CD4-positive, alpha-beta T cell treated with Interleukin-15 for 1 hour (primary cell): ENCODE measurements at places on chromosomes 13 and 19.

GRCh38 chr19:16333001-16333586 is 8.5 kb downstream of the KLF2 start:
- no peak for DNase-seq

DNA sequence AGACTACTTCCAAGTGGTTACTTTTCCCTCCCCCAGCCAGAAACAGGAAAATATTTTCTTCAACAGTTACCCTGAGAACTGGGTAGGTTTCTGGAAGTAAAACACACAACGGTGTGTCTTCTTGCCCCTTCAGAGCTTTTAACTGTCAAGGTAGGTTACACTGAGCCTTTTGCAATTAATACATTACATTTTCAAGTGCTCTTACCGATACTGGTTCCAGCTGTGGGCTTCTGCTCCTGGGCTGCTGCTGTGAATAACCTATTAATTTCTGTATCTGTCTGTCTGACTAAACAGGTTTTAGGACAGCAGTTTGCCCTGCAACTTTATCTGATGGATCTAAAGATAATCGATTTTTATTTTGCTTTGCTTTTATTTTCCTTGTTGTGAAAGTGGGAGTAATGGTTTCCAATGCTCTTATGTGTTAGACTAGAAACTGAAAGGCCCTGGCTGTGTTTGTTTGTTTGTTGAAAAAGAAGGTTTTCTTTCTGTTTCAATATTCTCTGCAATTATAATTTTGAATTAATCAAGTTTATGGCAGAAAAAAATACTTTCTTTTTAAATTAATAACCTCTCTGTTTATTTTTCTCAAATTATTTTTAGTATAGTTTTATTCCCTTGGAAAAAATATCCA is 196.7 kb upstream of the SLITRK6 start:
- DNase-seq, result no peak

DNA sequence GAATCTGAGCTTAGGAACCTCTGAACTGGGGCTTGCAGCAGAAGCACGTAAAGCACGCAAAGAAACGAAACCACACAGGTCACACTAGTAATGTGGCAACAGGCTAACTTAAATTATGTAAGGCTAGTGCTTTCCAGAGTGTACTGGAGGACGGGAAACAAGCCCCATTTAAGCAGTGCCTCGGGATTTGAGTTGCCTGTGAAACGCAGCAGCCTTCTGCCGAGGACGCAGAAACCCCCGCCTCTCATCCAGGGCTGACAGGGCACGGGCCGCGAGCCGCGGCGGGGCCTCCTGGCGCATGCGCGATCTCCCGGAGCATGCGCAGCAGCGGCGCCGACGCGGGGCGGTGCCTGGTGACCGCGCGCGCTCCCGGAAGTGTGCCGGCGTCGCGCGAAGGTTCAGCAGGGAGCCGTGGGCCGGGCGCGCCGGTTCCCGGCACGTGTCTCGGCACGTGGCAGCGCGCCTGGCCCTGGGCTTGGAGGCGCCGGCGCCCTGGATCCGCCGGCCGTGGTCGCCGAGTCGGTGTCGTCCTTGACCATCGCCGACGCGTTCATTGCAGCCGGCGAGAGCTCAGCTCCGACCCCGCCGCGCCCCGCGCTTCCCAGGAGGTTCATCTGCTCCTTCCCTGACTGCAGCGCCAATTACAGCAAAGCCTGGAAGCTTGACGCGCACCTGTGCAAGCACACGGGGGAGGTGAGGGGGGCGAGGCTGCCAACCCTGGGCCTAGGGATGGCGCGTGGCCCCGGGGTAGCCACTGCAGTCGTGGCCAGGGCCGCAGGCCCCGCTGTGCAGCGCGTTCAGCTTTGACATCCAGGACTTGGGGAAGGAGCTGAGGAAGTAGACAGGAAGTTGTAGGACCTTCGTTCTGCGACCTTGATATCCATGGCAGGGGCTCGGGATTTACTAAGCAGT is at the start of gene GTF3A:
Gene GTF3A (plus strand): TSS at position 374 of the 912 bp plus-strand sequence.
- DNase-seq, result peak; percentile 89

DNA sequence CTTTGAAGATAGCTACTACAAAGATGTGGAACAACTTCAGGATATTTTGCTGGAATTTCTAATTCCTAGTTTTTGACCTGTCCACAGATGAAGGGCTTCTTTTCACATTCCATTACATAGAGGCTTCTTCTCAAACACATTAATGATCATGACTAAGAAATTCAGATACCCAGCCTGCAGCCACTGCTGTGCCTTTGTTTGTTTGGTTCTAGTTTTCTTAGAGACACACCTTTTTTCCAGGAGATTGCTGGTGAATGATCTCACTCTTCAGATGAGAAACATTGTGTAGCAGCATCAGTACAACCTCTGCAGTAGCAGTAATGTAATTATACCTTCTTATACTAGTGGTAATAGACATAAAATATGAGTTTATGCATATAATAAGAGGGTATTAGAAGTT is 5.0 kb downstream of the TDRD3 start:
- no peak for DNase-seq

GRCh38 chr13:110463871-110464510 is 97.5 kb downstream of the RAB20 start:
- peak; percentile 34 for DNase-seq

DNA sequence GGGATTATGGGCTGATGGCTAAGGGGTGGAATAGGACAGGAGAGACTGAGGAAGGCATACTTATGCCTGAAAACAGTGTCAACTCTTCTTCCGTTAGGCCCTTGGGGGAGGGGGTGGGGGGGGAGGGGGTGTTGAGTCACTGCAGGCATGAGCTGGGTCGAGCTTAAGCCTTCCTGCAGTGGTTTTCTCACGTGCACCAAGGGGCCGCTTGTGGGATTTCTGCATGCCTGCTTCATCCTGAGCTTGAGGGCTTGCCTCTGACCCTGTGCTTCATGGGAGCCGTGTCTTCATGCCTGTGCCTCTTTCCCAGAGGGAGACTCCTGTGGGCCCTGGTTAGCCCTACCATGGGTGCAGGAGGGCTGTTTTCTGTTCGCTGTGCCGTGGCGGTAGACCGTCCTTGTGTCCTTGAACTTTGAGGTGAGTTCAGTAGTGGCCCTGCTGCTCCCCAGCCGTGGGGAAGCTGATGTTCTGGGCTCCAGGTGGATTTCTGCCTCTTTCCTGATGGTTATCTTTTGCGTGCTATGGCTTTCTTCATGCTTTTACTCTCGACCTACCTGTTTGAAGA is 186.1 kb downstream of the PCCA start:
- no peak for DNase-seq

DNA sequence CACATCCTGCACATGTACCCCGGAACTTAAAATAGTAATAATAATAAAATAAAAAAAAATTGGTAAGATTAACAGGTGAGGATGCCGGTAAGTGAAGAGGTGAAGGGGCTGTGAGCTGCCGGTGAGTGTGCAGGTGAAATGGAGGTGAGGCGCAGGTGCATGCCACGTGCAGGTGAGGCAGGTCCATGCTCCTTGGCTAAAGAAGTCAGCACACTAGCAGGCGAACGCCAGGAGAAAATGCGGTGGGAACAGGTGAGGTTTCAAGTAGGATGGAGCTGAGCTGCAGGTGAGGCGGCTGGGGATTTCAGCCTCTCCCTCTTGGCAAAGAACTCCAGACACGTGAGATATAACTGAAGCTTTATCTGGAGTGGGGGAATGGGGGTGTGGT is 7.5 kb upstream of the TNFSF14 start:
- DNase-seq, result no peak

- DNase-seq, result no peak
Measured at GRCh38 chr19:8128551-8128950, 20.8 kb downstream of the FBN3 start.

- no peak for DNase-seq
Measured at GRCh38 chr13:106183410-106184065, 351.9 kb downstream of the EFNB2 start.

- no peak for DNase-seq
Measured at GRCh38 chr13:73060251-73061160, 1.7 kb downstream of the KLF5 start.
